CD4-positive, alpha-beta T cell treated with Interferon gamma for 1 hour (primary cell): ENCODE measurements at places on chromosomes 13 and 19.

GRCh38 chr19:51702103-51702824 lies 9.1 kb downstream of the SPACA6 start:
- DNase-seq: peak; percentile 65

- no peak for DNase-seq
Measured at GRCh38 chr13:75995966-75996365, 359.8 kb downstream of the LMO7 start.

DNA sequence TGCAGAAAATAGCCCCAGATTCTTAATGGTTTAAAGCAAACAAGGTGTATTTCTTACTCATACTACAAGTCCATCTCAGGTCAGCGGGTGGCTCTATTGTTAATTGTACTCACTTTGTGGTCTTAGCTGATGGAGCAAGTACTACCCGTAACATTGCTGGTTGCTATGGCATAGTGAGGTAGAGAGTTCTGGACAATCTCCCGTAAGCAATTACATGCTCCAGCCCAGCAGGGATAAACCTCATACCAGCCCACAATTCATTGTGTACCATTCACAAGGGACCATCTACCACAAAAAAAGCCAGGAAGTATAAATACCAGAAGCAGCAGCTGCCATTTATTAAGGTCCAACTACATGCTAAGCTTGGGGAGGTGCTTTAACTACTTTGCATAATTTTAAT lies 167.1 kb downstream of the PCDH9 start:
- DNase-seq: no peak

- peak; percentile 12 for DNase-seq
Measured at GRCh38 chr13:29471551-29471950, 123.9 kb downstream of the SLC7A1 start.

GRCh38 chr13:43157796-43158195 lies 134.4 kb downstream of the DNAJC15 start:
- DNase-seq: no peak
